Adrenal gland (tissue), 19 donors: ENCODE measurements at places on chromosomes 1 and 21.

DNA sequence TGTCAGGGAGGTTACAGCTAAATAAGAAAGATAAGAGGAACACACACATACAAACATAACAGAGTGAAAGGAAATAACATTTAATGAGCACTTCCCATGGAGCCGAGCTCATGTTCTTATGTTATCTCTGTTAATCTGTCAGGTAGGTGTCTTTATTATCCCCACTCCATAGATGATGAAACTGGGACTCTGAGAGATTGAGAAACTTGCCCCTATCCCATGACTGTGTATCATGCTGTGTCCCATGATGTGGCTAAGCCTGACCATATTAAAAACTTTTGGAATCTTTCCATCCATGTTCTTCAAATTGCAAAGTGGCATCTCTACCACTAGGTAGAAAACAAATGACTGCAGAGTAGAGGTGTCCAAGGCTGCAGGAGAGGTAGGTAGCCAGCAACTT is 285.2 kb upstream of the SGIP1 start:
- DNase-seq = no peak

- no peak for DNase-seq
Observed at GRCh38 chr1:172653015-172653709, 5.7 kb upstream of the FASLG start.

DNA sequence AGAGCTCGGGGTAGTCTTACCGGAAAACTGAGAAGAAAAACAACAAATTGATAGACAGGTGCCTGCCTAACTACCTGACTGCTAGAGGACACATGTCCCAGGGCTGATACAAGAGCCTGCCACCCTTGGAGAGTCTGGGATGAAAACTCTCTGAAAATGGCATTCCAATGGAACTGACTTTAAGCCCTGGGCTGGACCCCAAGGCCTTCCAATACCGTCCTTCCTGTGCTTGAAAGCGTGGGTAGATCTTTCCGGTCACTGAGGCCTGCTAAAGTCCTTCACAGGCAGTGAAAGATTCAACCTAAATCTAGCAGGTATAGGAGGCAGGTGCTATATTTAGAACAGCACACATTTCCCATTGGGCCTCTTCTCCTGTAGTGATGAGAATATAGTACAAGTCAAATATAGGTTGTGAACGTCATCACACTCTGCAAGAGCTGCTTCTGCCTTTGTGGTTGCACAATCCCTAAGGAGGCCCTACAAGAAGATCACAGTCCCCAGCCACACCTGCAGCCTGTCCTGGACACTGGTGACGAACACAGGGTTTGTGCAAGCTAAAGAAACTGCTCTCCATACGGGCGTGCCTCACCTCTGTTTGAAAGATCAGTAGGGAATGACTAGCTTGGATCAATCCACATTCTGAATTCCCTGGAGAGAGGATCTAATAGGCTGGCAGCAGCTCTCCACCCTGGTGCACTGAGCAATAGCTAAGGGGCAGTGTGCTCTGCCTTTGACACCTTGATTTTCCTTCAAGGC is 876 bp upstream of the CHML start:
- DNase-seq = no peak

GRCh38 chr1:160108888-160109662 is 6.5 kb upstream of the ATP1A2 start:
- peak; percentile 66 for DNase-seq

- DNase-seq = no peak
Observed at GRCh38 chr1:12666141-12666735, 22.4 kb downstream of the AADACL4 start.

GRCh38 chr1:192907545-192908243 is 98.9 kb downstream of the RGS2 start:
- no peak for DNase-seq

DNA sequence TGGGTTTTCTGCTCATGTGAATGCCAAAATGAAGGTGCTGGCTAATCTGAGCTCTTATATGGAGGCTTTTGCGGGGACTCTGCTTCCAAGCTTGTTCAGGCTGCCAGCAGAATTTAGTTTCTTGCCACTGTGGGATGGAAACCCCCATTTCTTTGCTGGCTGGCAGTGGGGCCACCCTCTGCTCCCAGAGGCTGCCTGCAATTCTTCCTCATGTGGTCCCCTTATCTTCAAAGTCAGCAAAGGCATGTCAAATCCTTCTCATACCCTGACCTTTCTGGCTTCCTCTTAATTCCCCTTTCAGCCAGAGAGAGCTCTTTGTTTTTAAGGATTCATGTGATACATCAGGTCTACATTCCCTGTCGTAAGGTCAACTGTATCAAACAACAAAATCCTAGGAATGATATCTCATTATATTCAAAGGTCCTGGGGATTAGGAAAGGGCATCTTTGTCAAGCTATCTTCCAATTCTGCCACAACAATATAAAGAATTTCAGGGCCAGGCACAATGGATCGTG is 5.2 kb upstream of the GPR161 start:
- no peak for DNase-seq

GRCh38 chr1:88063605-88064004 is 620.5 kb upstream of the PKN2 start:
- DNase-seq = no peak

DNA sequence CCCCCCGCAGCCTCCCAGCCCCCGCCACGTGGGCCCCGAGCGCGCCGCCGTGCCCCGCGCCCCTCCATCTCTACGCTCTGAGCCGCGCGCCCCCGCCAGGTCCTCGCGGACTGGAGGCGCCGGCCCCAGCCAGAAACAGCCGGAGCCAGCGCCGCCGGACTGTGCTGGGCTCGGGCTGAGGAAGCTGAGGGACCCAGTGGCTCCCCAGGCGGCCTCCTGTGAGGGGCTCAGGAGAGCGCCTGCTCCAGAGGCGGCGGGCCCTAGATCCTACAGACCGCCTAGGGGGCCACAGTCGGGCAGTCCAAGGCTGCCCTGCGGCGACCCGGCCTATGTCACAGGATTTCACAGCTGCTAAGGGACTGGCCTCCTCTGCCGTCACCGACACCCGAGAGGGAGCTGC is 82.1 kb downstream of the NENF start:
- DNase-seq = no peak
